NCI-H2029 treated with DMSO at 0.1 percent for 48 hours (cell line): ENCODE measurements at places on chromosomes 3 and 15.

DNA sequence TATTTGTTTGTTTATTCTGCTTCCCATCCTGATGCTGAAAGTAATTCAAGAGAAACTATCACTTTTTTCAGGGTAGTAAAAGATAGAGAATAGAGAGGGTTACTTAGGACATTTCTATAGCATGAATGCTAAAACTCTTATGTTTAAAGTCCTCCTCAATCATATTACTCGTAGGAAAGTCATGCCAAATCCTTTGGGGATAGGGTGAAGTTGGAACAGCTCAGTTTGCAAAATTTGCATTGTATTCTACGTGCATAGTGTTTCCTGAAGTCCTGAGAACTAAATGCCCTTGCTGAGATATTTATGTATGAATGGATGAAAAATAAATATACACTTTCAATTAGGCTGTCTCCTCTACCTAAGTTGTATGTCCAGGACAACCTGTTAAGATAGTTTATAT is 14.6 kb downstream of the PLSCR5 start:
- no peak for DNase-seq

DNA sequence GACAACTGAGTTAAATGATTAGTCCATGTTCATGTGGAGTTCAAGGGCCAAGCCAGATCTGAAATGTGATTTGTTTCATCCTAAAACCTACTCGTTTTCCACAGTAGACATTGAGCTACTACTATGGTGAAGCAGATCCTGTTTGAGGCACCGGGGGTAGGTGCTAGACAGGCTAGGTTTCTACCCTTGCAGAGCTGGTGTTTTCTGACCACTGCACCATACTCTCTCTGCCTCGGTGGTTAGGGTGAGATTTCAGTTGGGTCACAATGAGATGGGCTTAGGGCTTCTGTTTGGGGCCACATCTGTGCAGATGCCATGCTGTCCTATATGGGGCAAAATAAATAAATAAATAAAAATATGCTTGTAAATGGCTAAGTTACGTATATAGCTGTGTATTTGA is 99.3 kb downstream of the OXNAD1 start:
- DNase-seq: no peak

- DNase-seq: no peak
Observed at GRCh38 chr3:47681016-47681415, 100.7 kb downstream of the SMARCC1 start.

DNA sequence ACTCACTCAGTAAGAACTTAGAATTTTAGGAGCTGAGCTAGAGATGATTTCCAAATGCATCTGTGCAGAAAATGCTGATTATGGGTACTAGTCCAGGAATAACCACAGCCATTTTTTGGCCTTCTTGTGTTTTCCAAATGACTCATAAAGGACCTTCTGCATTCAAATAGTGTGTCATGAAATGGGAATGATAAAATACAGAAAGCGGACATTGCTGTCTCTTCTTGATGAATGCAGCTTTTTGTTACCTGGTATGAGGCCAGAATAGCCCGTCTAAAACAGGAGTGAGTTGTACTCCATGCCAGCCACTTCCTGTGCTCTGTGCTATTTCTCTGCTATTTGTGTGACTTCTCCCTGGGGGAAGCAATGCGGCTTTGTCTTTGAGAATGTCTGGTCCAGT is 20.5 kb upstream of the FRMD5 start:
- no peak for DNase-seq

GRCh38 chr15:35290301-35290721 is 205.2 kb upstream of the NANOGP8 start:
- DNase-seq: no peak

DNA sequence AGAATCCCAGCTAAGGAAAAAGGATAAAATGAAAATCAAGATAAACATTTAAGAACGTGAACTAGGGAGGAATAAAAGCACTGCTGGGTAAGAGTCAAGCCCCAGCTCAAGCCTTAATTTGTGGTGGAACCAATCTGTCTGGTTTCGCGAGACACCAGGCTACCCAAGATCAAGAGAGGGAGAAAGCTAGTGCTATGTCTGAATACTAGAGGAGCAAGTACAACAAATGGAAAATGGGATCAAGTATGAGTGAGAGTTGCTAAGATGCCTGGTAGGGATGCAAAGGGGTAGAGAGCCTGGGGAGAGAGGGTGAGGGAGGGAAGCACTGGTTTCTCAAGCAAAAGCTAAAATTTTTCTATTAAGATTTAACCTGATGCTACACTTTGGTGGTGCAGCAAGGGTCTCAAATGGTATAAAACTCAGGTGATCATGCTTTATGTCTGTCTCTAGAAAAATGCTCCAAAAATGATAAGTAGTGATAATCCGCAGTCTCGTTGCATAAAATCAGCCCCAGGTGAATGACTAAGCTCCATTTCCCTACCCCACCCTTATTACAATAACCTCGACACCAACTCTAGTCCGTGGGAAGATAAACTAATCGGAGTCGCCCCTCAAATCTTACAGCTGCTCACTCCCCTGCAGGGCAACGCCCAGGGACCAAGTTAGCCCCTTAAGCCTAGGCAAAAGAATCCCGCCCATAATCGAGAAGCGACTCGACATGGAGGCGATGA is 1.7 kb upstream of the SETD5 start:
- DNase-seq: no peak

DNA sequence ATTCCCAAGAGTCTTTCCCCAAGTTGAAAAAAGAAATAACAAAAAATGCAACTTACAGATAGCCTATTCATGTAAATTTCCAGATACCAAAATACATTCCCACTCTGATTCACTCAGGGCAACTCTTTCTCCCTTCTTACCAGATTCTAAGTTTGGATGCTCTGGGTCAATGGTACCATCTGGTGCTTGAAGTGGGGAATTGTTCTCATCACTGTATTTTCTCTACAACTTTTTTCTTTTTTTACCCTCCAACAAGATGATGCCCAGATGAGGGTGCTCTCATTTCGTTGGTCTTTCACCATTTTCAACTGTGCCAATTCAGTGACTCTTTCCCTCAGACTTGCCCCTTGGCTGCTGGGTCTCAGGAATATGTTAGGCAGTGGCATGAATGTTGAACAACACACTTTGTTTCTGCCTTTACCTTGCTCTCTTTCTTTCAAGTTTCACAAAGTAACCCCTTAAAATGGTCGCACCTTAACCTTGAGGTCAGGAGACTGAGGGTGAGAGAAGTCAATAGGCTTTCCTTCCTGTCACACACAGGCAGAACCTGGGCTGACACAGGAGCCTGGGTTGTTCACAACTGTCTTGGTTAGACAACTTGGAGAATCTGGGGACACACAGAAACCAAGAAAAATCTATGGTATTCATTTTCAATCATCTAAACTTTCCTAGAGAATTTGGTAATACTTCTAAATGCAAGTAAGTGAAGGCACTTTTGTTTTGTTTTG is 330.7 kb upstream of the SLCO3A1 start:
- no peak for DNase-seq

- no peak for DNase-seq
Observed at GRCh38 chr3:116155841-116156240, 289.4 kb downstream of the LSAMP start.

GRCh38 chr3:75341324-75342067 is 322.6 kb upstream of the FRG2C start:
- no peak for DNase-seq
